ENCODE measurements at places on chromosomes 13 and 19.

DNA sequence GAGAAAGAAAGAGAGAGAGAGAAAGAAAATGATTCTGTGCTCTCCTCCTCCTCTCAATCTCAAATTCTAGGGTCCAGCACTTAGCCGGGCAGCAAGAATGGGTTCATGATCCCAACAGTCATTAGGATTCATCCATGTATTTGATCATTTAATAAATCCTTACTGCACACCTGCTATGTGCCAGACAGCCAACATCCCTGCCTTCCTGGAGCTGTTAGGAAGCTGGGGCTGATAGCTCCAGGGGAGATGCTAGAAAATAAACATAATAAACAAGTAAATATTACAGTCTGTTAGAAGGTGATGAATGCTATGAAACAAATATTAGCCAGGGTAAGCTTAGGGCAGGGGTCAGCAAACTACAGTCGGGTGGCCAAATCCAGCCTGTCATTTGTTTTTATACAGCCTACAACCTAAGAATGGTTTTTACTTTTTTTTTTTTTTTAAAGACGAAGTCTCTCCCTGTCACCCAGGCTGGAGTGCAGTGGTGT lies 9.9 kb upstream of the ACP7 start:
- DNase-seq, result no peak

DNA sequence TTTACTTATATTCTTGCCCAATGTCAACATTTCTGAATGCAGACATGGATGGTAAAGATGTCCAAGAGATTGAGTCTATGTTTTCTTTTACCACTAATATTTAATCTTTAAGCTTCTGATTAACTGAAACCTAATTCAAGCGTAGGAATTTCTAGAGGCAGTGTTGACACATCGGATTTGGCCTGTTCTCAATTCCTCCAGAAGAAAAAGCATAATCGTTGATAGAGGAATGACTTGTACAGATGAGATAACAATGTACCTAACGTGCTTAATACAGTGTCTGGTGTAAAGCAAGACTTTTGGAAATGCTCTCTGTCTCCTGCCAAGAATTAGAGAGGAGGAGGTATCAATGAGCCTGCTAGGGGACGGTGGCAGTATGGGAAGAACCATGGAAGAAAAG lies 35.2 kb downstream of the SLC15A1 start:
- DNase-seq, result no peak

DNA sequence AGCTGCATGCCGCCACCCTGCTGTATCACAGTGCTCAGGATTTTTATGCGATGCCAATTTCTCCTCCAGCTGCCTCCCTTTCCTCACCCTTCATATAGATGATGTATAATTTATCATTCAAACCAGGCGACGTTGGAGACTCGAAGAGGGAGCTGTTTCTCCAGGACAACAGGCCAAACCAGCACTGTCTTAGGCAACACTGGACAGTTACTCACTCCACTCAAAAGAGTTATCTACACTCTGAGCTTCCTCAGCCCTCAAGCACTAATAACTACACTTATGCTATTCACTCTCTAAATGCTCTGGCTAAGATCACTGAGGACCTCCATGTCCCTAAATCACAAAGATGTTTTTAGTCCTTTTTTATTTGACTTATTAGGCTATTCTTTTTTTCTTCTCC lies 87.3 kb upstream of the RFC3 start:
- no peak for DNase-seq

DNA sequence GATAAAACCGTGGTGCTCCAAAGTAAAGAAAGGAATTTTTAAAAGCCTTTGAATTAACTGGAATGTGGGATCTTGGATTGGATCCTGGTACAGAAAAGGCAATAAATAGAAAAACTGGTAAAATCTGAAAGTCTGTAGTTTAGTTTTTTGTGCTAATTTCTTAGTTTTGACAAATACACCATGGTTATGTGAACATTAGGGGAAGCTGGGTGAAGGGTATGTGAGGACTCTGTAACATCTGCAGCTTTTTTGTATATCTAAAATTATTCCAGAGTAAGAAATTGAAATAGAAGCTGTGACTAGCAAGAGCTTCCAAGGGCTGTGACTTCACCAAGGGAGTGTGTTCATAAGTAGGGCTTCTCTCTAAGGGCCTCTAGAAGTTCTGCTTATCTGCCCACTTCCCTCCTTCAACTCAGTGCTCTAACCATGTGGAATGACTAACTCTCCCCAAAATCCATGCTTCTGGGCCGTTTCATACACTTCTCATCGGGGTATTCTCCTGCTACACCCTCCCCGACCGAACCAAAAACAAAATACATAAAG lies 26.5 kb downstream of the ARHGAP35 start:
- no peak for DNase-seq

DNA sequence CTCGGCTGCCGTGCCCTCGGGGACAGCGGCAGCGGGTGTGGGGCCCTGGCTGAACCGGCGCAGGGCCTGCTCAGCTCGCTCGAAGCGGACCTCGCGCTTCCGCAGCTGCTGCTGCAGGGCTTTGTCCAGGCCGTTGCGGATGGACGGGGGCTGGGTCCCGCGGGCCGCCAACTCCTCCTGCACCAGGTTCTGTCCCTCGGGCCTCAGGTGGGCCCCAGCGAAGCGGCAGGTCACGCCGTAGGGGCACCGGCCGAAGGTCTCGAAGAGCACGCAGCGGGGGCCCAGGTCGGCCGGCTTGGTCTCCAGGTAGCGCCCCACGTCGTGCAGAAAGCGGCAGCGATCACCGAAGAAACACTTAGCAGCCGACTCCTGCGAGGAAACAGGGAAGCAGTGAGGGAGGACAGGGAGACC lies 1.6 kb downstream of the DUS3L start:
- no peak for DNase-seq

DNA sequence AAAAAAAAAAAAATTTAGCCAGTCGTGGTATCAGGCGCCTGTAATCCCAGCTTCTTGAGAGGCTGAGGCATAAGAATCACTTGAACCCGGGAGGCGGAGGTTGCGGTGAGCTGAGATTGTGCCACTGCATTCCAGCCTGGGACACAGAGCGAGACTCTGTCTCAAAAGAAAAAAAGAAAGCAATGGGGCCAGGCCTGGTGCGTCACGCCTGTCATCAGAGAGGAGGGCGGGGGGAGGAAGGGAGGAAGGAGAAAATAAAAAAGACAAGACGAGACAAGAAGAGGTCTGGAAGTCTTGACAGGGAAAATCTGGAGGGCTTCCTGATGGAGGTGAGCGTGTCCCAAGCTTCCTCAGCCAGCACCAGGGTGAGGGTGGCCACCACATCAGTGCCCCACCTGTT lies 54.9 kb upstream of the PTPRS start:
- DNase-seq, result no peak

GRCh38 chr13:95067303-95067702 lies 233.9 kb downstream of the ABCC4 start:
- no peak for DNase-seq

DNA sequence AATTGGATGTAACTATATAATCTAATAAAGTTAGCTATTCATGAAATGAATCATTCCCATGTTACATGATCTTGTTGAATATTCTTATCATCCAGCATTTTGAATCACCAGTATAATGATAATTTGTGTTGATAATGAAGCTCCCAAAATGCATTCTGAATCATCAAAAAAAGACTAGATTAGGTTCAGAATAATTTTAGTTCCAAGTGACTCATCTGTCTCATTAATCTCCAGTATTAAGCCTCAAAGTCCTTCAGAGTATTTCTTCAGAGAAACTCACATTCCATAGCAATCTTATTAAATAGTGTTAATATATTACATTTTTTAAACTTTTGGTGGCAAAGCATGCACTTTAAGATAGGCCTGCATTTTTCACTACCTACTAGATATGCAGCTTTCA lies 207.5 kb downstream of the SLITRK5 start:
- no peak for DNase-seq

- peak; percentile 22 for DNase-seq
These were observed 1.5 kb downstream of the TCF3 start for GRCh38 chr19:1650650-1651567.

GRCh38 chr13:107553838-107554237 lies 661.5 kb downstream of the LIG4 start:
- no peak for DNase-seq

- no peak for DNase-seq
These were observed 13.2 kb upstream of the URI1 start for GRCh38 chr19:29928831-29929230.
